Cardiac fibroblast (primary cell): ENCODE measurements at places on chromosomes 6 and 20.

- DNase-seq: no peak
These were observed 60.3 kb downstream of the TULP4 start for GRCh38 chr6:158372574-158372973.

DNA sequence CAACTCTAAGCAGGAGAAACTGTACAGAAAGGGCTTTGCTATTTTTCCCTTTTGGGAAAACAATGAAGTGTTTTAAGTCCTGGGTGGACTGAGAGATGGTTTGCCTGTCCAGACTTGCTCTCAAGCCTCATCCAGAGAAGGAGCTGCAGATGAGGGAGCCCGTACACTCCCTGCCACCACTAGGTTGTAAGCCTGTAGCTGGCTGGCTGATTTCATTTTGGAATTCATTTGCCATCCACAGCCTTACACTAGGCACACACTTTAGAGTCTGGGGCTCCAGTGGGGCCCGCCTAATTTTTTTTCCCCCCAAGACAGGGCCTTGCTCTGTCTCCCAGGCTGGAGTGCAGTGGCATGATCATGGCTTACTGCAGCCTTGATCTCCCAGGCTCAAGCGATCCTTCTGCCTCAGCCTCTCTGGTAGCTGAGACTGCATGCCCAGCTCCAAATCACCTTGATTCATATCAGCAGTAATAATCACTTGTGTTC, 28.4 kb downstream of the POFUT1 start:
- no peak for DNase-seq

- DNase-seq: no peak
These were observed 1.6 kb downstream of the NOX3 start for GRCh38 chr6:155454008-155454407.

GRCh38 chr6:104862456-104862855, 2.7 kb upstream of the HACE1 start:
- no peak for DNase-seq
